A549 treated with AZD2906 at 1 μM for 4 hours (cell line): ENCODE measurements at places on chromosomes 5 and 9. TPM values are rescaled to one million over a fixed set of nuclear protein-coding genes. Genes with fewer than 3 reads are reported as not detected.

The BTNL8 gene
- 0.06 TPM in 1 of 5 replicates, not detected in the others for total RNA-seq

The GABRB2 gene
- total RNA-seq = not detected in 5 replicates

The PCDHGB6 gene
- total RNA-seq = 0.09 to 0.13 TPM (median 0.10 TPM) in 5 replicates

The PCDHGA6 gene
- total RNA-seq = 0.11 to 0.28 TPM (median 0.24 TPM) in 5 replicates

The SLC1A1 gene
- total RNA-seq = 0.88 to 1.2 TPM (median 1.2 TPM) in 5 replicates

The CCL19 gene
- not detected in 5 replicates for total RNA-seq

The OLFML2A gene
- 24.5 to 37.8 TPM (median 31.4 TPM) in 5 replicates for total RNA-seq

The NEUROG1 gene
- not detected in 5 replicates for total RNA-seq

The ZFP37 gene
- 1.4 to 2.4 TPM (median 1.7 TPM) in 5 replicates for total RNA-seq

The CCDC192 gene
- not detected in 5 replicates for total RNA-seq

The SLC23A1 gene
- 1.1 to 1.7 TPM (median 1.3 TPM) in 5 replicates for total RNA-seq

The GRM6 gene
- total RNA-seq = not detected in 5 replicates

The CDKN2B gene
- total RNA-seq = not detected in 5 replicates

The ST6GALNAC4 gene
- 14.2 to 16.2 TPM (median 15.7 TPM) in 5 replicates for total RNA-seq

The CDK7 gene
- 52.0 to 63.4 TPM (median 52.3 TPM) in 5 replicates for total RNA-seq

The FRMD3 gene
- 4.8 to 5.8 TPM (median 5.4 TPM) in 5 replicates for total RNA-seq

The DMRT2 gene
- 0.03 to 0.10 TPM (median 0.08 TPM) in 3 of 5 replicates, not detected in the others for total RNA-seq

The CDH9 gene
- not detected in 5 replicates for total RNA-seq

The FANCC gene
- total RNA-seq = 10.5 to 12.3 TPM (median 11.7 TPM) in 5 replicates

The LCN1 gene
- total RNA-seq = 0.17 to 0.26 TPM (median 0.20 TPM) in 3 of 5 replicates, not detected in the others

The TMEM174 gene
- total RNA-seq = not detected in 5 replicates

The ZDHHC11B gene
- total RNA-seq = 1.1 to 1.5 TPM (median 1.2 TPM) in 5 replicates

The AQP7 gene
- total RNA-seq = 0.25 to 0.53 TPM (median 0.32 TPM) in 5 replicates

The GADD45G gene
- 0.11 to 0.76 TPM (median 0.39 TPM) in 5 replicates for total RNA-seq

The MEIKIN gene
- not detected in 5 replicates for total RNA-seq

The TMCO6 gene
- 10.6 to 14.5 TPM (median 12.3 TPM) in 5 replicates for total RNA-seq

The SLC45A2 gene
- not detected in 5 replicates for total RNA-seq

The PCDHB15 gene
- total RNA-seq = 0.03 to 0.13 TPM (median 0.07 TPM) in 5 replicates

The PRKACG gene
- not detected in 5 replicates for total RNA-seq

The LTC4S gene
- total RNA-seq = 0.28 TPM in 2 of 5 replicates, not detected in the others

The ECSCR gene
- total RNA-seq = not detected in 5 replicates

The ARL14EPL gene
- 0.11 to 0.31 TPM (median 0.25 TPM) in 5 replicates for total RNA-seq

The TLR4 gene
- 0.06 to 0.12 TPM (median 0.06 TPM) in 5 replicates for total RNA-seq

The GLDC gene
- 10.7 to 13.9 TPM (median 12.2 TPM) in 5 replicates for total RNA-seq

The C9orf153 gene
- 0.05 to 0.39 TPM (median 0.20 TPM) in 4 of 5 replicates, not detected in the other for total RNA-seq

The PHF24 gene
- total RNA-seq = 0.07 to 0.19 TPM (median 0.13 TPM) in 5 replicates

The IGFBPL1 gene
- total RNA-seq = 2.1 to 2.9 TPM (median 2.4 TPM) in 5 replicates

The ANKRD34B gene
- 0.03 to 0.15 TPM (median 0.06 TPM) in 5 replicates for total RNA-seq

The BHMT gene
- total RNA-seq = 0.07 TPM in 1 of 5 replicates, not detected in the others

The CDHR2 gene
- 0.06 to 0.29 TPM (median 0.15 TPM) in 5 replicates for total RNA-seq

The SH3RF2 gene
- total RNA-seq = 2.2 to 3.0 TPM (median 2.4 TPM) in 5 replicates

The RNF183 gene
- total RNA-seq = 0.10 to 0.19 TPM in 2 of 5 replicates, not detected in the others

The STK32A gene
- total RNA-seq = 0.13 to 0.40 TPM (median 0.22 TPM) in 5 replicates

The GFPT2 gene
- 44.0 to 51.7 TPM (median 48.7 TPM) in 5 replicates for total RNA-seq

The SPATA31D4 gene
- not detected in 5 replicates for total RNA-seq

The GHR gene
- total RNA-seq = 0.02 to 0.05 TPM (median 0.02 TPM) in 5 replicates

The FGD3 gene
- total RNA-seq = 0.12 to 0.26 TPM (median 0.16 TPM) in 5 replicates

The C8G gene
- total RNA-seq = 0.87 to 1.4 TPM (median 1.3 TPM) in 5 replicates

The SKP1 gene
- 583 to 785 TPM (median 593 TPM) in 5 replicates for total RNA-seq

The TSSK1B gene
- total RNA-seq = not detected in 5 replicates

The CYLC2 gene
- total RNA-seq = not detected in 5 replicates

The TMEM215 gene
- 0.02 to 0.03 TPM in 2 of 5 replicates, not detected in the others for total RNA-seq

The GLE1 gene
- 26.5 to 29.0 TPM (median 28.3 TPM) in 5 replicates for total RNA-seq

The STPG3 gene
- total RNA-seq = not detected in 5 replicates

The GFI1B gene
- 0.07 to 0.11 TPM (median 0.10 TPM) in 4 of 5 replicates, not detected in the other for total RNA-seq

The SPRY4 gene
- total RNA-seq = 8.2 to 11.4 TPM (median 10.2 TPM) in 5 replicates

The ANXA2R gene
- 2.6 to 3.9 TPM (median 3.0 TPM) in 5 replicates for total RNA-seq

The PCDHA1 gene
- 0.14 to 0.26 TPM (median 0.22 TPM) in 5 replicates for total RNA-seq
